ENCODE measurements at places on chromosomes 7 and 10.

DNA sequence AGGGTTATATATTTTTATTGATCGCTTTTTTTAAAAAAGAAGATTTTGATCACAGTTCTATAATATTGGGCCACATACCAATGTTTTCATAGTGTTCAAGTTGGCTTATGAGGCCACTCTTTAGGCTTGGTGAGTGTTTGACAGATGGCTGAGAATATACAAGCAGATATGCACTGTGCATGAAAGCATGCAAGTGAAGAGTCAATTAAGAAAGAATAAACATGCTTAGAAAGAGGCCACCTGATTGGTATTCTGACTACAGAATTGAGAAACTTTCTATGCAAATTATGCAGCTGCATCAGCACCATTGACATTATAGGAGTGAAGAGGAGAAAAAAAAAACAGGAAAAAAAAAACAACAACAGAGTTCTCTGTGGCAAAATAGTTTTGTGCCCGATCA lies 39.9 kb downstream of the CABCOCO1 start:
- DNase-seq = no peak

DNA sequence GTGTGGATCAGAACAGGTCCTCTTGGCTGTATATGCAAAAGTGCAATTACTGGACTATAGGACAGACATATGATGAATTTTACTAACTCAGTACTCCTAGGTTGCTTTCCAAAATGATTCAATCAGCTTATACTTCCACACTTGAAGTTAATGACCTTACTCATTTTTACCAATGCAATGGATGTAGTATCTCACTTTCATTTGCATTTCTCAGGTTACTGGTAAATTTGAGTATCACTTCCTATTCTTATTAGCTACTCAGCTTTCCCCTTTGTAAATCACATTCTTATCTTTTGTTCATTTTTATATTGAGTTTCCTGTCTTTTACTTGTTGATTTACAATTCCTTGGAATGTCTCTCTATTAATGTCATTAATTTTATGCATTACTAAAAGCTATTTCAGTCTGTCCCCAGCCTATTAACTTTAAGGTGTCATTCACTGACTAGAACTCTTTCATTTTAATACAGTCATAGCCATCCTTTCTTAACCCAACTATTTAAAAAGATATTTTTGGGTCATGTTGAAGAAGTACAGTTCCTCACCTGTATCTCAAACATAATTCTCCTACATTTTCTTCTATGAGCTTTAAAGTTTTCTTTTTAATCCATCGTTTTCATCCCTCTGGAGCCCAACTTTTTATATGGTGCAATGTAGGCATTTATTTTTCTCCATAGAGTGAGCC lies 88.6 kb downstream of the VIM start:
- no peak for DNase-seq

- no peak for DNase-seq
Observed at GRCh38 chr7:117776224-117776623, 97.0 kb downstream of the CTTNBP2 start.

DNA sequence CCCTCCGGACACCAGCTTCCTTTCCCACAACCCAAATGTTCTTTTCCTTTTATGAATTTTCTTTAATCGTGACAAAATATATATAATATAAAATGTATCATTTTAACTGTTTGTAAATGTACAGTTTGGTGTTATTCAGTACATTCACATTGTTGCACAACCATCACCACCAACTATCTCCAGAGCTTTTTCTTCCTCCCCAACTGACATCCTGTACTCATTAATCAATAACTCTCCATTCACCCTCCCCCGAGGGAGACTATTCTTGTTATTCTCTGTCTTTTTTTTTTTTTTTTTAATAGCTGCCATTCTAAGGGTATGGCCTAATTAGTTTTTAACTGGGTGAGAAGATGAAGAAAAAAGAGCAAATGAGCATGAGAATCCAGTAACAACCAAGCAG lies 30.6 kb upstream of the ITGB1 start:
- no peak for DNase-seq

GRCh38 chr7:141840708-141841107 lies 577 bp downstream of the PRSS37 start:
- no peak for DNase-seq

DNA sequence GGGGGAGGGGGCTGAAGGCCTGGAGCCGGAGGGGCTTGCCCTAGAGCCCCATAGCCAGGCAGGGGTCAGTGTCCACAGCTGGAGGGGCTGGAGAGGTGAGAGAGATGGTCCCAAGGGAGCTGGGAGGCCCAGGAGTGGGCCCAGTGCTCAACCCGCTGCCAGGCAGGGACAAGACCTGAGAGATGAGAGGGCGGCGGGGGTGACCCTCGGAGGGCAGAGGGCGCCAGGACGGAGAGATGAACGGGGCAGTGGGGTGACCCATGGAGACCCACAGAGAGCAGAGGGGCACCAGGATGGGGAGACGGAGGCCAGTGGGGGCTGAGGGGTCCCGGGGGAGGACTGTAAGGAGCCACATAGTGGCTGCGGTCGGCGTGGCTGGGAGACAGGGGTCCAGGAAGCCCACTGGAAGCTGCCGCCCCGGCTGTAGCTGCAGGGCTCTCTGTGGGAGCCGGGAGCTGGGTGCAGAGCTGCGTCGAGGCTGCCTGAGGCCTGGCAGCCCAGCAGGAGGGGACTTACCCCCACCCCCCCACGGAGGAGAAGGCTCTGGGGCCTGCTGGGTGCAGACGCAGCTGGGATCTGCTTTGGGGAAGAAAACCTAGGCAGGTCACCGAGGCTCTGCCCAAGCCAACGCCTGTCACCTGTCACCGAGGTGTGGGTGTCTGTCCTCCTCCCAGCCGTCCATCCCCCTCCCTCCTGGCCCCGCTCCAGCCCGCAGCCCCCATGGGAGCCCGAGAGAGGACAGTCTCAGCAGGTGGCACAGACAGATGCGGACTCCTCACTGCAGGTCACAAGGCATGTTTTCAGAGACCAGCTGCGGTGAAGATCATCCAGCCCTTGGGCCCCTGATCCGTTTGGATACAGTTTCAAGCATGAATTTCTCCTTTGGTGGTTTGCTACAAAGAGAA lies 25.1 kb downstream of the PWWP2B start:
- no peak for DNase-seq

GRCh38 chr7:28349637-28350036 lies 62.7 kb upstream of the CREB5 start:
- DNase-seq = no peak

- DNase-seq = no peak
Observed at GRCh38 chr7:75813084-75813483, 522 bp downstream of the CCL24 start.

DNA sequence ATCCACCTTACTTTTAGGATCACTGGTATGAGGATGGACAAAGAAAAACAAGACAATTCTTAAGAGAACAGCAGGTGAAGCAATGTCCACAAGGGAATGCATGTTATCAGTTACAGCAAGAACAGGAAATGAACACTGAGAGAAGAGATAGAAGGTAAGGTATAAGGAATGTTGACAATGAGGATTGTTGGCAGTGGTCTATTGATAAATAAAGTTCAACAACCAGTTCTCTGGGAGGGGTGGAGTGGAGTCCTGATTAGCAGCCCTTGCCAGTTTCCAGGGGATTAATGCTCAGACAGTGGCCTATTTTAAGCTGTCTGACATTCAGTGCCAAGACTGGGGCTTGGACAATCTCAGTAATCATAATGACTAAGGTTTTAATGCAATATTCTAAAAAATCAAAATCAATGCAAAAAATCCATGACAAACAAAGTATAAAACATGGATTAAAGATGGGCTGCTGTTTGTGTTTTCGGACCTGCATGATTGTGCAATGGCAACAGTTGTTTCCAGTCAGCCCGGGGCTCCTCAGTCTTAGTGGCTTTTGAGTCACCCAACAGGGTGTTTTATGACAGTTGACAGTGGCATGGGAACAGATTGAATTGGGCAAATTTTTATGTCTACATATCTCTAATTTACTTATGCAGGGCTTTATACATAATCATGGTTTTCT lies 13.8 kb upstream of the AKR1B1 start:
- DNase-seq = no peak

DNA sequence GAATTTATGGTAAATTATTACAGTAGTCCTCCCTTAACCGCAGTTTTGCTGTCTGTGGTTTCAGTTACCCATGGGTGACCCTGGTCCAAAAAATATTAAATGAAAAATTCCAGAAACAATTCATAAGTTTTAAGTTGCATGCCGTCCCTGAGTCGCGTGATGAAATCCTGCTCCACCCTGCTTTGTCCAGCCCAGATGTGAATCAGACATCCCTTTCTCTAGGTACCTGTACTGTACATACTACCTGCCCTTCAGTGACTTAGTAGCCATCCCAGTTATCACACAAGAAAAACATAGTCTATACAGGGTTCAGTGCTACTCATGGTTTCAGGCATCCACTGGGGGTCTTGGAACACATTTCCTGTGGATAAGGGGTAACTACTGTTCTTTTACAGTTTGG lies 20.5 kb upstream of the RHEB start:
- DNase-seq = no peak

DNA sequence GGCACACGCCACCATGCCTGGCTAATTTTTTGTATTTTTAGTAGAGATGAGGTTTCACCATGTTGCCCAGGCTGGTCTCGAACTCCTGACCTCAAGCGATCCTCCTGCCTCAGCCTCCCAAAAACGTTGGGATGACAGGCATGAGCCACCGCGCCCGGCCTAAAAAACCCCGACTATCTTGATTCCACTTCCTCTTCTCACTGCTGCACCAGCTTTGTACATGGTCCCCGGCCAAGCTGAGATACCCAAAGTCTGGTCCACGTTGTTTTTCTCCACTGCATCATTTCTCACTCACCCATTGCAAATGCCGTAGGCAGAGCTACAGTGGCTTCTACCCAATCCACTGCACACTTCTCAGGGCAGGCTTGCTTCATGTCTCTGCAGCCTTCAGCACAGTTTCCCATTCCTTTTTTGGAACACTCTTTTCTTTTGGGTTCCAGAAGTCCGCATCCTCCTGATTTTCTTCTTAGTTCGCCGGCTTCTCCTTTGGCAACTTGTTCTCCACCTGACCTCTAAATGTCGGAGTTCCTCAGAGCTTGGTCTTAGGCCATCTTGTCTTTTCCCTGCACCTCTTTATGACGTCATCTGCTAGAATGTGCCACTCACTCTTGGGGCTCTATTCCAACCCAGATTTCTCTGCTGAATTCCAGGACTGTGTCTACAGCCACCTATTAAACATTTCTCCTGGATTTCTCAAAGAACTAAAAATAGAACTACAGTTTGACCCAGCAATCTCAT lies 6.0 kb upstream of the GNB2 start:
- no peak for DNase-seq

- DNase-seq = no peak
Observed at GRCh38 chr7:155342313-155342712, 44.6 kb downstream of the INSIG1 start.

- DNase-seq = no peak
Observed at GRCh38 chr10:27312854-27313253, 72.3 kb upstream of the ACBD5 start.

GRCh38 chr7:86969865-86970264 lies 89.6 kb downstream of the ELAPOR2 start:
- DNase-seq = no peak

DNA sequence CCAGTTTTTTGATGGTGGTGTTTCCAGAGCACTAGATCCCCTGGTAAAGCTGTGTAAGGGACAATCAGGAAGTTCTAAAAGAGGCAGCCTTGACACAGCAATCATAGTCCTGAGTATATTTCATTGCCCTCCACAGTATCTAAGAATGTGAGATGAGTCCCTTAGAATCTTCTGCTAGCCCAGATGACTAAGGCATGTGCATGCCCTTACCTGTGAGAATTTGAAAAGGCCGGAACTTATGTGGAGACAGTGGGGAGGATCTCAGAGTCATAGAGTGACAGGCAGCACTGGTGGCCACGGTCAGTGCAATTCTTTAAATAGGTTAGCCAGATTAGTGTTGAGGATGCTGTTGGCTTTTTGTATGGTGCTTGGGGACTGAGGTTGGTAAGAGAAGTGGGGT lies 361.4 kb upstream of the VSTM2A start:
- no peak for DNase-seq

GRCh38 chr7:67821116-67821515 lies 824.5 kb downstream of the TYW1 start:
- no peak for DNase-seq

DNA sequence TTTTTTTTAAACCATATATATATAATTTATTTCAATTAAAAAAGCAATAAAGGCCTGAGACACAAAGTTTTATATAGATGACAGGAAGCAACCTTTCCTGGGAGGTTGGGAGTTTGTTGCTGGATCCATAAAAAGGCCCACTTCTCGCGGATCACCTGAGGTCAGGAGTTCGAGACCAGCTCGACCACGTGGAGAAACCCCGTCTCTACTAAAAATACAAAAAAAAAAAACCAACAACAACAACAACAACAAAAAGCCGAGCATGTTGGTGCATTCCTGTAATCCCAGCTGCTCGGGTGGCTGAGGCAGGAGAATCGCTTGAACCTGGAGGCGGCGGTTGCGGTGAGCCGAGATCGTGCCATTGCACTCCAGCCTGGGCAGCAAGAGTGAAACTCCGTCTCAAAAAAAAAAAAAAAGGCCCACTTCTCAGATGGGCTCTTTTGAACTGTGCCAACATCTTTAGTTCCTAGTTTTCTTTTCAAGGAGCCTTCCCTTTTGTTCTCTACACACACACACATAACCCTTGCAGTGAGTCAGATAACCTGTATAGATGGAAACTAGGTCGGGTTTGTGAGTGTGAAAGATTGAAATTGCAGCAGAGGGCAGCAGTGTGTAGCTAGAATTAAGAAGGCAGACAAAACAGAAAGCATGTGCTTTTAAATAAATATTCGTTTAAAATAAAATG lies 1.2 kb upstream of the SMNDC1 start:
- peak; percentile 74 for DNase-seq

GRCh38 chr10:48463318-48464003 lies 141.4 kb downstream of the ARHGAP22 start:
- no peak for DNase-seq

DNA sequence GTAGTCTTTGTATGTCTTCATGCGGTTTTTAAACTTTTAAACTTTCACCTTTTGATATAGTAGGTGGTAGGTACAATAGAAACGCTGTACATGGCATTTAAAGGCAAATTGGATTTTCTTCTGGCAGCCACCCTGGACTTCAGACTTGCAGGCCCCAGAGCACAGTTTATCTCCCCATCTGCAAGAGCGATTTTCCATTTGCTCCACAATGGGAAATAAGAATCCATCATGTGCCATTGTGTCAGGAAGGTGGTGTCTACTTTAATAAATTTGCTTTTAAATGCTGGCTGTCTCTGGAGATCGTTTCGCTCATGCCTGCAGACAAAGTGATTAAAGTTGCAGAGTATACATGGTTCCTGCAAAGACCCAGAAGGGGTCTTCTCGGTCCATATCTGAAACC lies 38.9 kb downstream of the UNC5B start:
- DNase-seq = no peak

GRCh38 chr10:120749856-120750566 lies 101.2 kb upstream of the WDR11 start:
- DNase-seq = no peak
